ENCODE measurements at places on chromosomes 12 and 14.

- DNase-seq: no peak
These were observed 150.9 kb upstream of the SLC38A2 start for GRCh38 chr12:46523446-46523845.

GRCh38 chr12:91142221-91142631 lies 30.9 kb upstream of the LUM start:
- no peak for DNase-seq

DNA sequence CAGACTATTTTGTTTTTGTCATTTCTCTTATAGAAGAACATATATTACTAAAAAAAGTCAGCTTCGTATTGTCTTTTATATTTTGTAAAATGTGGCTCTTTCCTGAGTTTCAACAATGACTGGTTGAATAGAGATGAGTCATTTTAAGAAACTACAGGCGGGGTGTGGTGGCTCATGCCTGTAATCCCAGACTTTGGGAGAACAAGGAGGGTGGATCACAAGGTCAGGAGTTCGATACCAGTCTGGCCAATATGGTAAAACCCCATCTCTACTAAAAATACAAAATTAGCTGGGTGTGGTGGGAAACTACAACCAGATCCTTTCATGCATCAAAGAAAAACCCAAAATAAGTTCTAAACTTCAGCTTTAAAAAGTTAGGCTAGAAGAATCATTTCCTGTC lies 28.8 kb downstream of the HECTD4 start:
- DNase-seq: no peak

DNA sequence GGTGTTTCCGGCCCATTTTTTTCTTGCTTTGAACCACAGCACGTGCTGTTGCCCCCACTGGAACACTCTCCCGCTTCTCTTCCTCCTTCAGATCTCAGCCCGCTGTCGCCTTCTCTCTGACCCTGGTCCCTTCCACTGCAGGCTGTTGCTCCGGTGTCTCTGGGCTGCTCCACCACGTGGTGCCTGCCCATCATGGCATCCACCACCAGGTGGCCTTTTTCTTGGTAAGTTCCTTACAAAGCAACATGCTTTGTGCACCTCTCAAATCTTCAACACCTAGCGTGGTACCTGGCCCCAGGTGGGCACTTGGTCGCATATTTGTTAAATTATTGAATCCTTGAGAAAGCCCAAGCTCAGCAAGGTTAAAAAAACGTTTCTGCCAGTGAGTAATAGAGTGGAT lies 19.1 kb downstream of the TUNAR start:
- DNase-seq: peak; percentile 23

DNA sequence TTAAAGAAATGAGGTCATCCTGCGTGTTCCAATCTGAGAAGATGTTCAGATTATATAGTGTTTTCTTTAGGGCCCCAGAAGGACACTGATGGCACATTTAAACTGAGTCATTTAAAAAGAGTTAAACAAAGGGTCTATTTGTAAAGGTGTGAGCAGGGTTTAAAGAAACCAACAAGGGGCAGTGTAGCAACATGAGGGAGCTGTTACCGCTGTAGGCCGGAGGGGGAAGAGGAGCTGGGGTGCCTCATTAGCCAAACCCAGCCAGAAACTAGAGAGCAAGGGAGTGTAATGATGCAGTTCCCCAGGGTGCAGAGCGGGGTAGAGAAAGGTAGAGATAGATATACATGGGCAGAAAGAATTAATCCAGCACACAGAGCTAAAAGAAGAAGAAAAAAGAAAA lies 160.4 kb downstream of the TBX5 start:
- DNase-seq: no peak

- DNase-seq: no peak
These were observed 2.3 kb downstream of the SPPL3 start for GRCh38 chr12:120901818-120902217.

- DNase-seq: no peak
These were observed 786.1 kb upstream of the TMEM132C start for GRCh38 chr12:127480775-127481314.

DNA sequence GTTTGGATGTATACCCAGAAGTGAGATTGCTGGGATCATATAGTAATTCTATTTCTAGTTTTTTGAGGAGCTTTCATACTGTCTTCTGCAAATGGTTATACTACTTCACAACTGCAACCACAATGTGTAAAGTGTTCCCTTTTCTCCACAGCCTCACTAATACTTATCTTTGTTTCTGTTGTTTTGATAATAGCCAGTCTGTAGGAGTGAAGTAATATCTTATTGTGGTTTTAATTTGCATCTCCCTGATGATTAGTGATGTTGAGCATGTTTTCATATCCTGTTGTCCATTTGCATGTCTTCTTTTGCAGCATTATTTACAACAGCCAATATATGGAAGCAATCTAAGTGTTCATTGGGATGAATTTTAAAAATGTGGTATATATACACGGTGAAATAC lies 29.9 kb downstream of the GABARAPL1 start:
- no peak for DNase-seq

GRCh38 chr12:80373666-80374065 lies 70.4 kb upstream of the PTPRQ start:
- DNase-seq: no peak

GRCh38 chr12:131015581-131016337 lies 62.1 kb downstream of the ADGRD1 start:
- DNase-seq: no peak

All from activated T-cell treated with anti-CD3 and anti-CD28 coated beads, Interleukin-2, amount 50 U/mL, for 1 hour (primary cell).